ENCODE measurements at places on chromosomes 5 and 9.

GRCh38 chr9:83497441-83497840 is 40.8 kb downstream of the FRMD3 start:
- DNase-seq, result no peak

DNA sequence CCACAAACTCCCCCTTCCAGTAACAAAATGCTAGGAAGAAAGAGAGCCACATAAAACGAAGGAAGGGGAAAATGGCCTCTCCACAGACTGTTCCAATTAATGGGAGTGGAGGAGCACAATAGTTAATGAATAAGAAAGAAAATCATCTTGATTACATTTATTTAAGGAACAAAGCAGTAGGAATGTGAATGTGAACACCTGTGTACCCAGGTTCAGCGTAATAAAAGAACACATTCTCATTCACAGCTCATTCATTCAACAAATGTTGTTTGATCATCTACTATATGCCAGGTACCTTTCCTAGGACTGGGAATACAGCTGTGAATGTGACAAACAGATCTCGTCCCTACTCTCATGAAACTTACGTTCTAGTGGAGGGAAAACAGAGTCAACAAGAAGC is 35.7 kb downstream of the SIL1 start:
- DNase-seq, result no peak

DNA sequence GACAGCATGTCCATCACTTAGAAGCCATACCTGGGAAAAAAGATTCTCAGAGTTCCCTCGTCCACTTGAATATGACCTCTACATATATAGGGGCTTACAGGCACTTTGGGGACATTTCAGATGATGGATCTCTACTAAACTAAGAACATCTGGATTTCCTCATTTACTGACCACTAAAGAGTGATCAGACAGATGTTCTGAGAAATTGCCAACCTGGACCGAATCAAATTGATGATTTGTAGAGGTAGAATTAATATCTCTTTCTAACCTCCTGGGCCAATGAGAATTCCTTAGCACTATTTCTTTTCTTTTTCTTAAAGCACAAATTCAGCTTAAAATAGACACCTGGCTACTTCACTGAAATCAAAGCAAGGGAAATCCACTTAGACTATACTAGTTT is 422.7 kb downstream of the MTRR start:
- DNase-seq, result no peak

- no peak for DNase-seq
These were observed 16.2 kb downstream of the LHX6 start for GRCh38 chr9:122212473-122213004.

DNA sequence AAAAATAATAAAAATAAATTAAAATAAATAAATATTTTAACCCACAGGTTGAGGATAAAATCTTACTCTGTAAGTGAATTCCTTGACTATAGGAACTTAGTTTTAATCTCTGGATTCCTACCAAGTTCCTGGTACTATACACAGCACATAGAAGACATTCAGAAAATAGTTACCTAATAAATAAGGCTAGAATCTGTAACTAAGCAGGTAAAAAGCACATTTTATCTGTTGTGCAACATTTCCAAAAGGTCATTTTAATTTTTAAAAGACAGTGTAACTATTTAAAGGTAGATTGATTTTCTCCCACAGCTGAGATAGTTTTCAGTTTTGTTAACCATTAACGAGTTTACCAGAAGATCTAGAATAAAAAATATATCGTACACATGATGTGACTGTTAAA is 47.8 kb downstream of the MLANA start:
- DNase-seq, result no peak

DNA sequence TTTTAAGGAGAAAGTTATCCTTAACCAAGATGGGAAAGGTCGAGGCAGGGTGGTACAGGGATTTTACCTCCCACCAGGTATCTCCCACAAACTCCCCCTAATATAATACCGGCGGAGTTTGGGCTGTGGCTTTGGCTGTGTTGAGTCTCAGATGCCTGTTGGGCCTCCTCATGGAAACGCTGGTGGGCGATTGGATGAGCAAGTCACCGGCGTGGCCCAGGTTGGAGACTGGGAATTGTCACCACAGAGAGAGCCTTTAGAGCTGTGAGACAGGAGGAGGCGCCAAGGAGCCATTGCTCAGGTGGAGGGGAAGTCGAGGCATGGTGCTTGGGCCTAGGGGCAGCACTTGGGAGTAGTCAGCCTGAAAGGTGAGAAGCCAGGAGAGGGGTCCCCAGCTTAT is 3.4 kb upstream of the CAMSAP1 start:
- DNase-seq, result no peak

DNA sequence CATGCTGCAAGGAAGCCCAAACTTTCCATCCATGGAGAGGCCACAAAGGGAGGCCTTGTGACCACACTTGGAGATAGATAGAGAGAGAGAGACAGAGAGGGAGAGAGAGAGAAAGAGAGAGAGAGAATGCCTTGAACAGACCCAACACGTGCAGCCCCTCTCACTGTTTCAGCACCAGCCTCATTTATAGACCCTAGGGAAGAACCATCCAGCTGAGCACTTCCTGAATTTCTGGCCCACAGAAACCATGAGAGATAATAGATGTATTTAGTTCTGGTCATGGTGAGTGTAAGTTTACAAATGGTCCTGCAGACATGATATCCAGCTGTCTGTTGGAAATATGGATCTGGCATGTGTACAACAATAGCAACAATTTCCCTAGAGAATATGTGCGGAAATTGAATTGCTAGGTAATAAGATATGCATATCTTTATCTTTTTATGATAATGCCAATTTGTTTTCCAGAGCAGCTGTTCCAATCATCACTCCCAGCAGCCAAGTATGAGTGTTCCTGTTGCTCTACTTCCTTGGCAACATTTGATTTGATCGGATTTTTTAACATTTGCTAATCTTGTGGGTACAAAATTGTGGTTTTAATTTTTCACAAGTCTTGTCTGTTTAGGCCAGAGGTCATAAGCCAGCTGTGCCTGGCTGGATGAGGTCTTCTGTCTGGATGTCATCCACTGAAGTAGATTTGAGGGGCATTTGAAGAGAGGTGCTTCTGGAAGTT is 217.3 kb upstream of the IL12B start:
- no peak for DNase-seq

GRCh38 chr5:151622367-151623088 is 31.4 kb upstream of the FAT2 start:
- no peak for DNase-seq

GRCh38 chr5:87074934-87075541 is 192.6 kb upstream of the RASA1 start:
- DNase-seq, result no peak

DNA sequence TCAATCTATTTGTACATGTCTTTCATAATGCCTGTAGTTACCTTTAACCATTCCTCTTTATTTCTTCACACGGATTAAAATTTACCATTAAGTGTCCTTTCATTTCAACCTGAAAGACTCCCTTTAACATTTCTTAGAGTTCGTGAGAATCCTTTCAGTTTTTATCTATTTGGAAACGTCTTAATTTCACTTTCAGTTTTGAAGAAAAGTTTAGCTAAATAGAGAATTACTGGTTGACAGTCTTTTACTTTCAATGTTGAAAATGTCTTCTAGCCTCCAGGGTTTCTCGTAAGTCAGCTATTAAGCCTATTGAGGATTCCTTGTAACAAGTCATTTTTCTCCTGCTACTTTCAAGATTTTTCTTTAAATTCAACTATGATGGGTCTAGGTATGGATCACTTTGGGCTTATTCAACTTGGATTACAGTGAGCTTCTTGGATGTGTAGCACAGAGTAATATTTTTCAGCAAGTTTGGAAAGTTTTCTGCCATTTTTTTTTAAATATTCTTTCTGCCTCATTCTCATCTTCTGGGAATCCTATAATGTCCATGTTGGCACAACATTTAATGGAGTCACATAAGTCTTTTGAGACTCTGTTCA is 48.5 kb downstream of the RFX3 start:
- no peak for DNase-seq

DNA sequence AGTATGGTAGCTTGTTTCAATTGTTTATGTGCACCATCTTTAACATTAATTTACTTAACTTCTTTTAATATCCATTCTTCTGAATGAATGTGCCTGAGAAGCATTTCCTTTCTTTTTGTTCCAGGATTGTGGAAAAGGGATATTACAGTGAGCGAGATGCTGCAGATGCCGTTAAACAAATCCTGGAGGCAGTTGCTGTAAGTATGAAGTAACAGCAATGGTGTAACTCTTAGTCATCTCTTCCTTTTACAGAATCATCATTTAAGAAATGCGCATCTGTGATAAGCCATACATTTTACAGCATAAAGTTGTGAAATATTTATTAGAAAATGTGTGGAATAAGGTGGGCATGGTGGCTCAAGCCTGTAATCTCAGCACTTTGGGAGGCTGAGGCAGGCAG is 117.7 kb downstream of the STARD4 start:
- DNase-seq, result peak; percentile 77

GRCh38 chr5:74471875-74472274 is 168.7 kb downstream of the ENC1 start:
- no peak for DNase-seq

DNA sequence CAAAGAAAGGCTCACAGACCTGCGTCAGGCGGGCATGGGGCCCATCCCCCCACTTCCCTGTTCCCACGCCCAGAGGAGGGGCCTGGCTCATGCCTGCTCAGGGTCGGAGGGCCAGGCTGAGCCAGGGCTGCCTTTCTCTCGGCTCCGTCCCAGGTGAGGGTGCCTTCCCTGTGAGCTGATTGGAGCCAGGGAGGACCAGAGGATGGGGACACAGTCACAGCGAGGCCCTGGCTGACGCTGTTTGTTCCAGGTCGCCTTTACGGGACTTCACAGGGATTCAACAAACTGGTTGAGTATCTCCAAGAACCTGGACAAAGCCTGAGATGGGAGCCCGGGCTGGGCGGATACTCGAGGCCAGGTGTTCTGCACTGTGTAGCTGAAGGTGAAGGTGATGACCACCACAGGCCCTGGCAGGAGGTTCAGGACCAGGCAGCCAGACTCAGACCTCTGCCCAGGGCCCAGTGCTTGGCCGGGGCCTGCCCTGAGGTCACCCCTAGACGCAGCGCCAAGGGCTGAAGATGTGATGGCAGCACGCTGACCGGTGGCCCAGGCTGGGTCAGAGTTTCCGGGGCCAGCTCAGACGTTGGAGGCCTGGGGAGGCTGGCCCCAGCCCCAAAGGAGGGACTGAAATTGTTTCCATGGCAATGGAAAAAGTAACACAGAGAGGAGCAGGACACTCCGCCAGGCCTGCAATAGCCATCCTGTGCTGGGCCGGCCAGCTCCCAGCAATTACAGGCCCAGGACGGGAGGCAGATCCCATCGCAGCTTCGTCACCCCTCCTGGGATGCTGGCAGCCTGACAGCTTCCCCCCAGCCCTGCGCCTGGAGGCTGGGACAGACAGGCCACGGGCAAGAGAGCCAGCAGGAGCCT is 65.3 kb upstream of the ADAMTS2 start:
- DNase-seq, result no peak

GRCh38 chr5:151222790-151223446 is 974 bp downstream of the CCDC69 start:
- DNase-seq, result no peak

GRCh38 chr9:99820685-99821395 is 845 bp upstream of the NR4A3 start:
- DNase-seq, result peak; percentile 72

GRCh38 chr5:142186857-142187594 is 78.4 kb downstream of the NDFIP1 start:
- DNase-seq, result no peak

DNA sequence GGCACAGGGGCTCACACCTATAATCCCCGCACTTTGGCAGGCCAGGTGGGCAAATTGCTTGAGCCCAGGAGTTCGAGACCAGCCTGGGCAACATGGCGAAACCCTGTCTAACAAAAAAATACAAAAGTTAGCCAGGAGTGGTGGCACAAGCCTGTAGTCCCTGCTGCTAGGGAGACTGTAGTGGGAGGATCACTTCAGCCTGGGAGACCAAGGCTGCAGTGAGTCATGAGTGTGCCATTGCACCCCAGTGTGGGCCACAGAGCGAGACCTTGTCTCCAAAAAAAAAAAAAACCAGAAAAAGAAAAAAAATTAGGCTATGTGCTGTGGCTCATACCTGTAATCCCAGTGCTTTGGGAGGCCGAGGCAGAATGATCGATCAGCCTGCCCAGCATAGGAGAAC is 58.5 kb upstream of the EIF4EBP3 start:
- no peak for DNase-seq

GRCh38 chr5:124641154-124641792 is 105.2 kb downstream of the ZNF608 start:
- no peak for DNase-seq

DNA sequence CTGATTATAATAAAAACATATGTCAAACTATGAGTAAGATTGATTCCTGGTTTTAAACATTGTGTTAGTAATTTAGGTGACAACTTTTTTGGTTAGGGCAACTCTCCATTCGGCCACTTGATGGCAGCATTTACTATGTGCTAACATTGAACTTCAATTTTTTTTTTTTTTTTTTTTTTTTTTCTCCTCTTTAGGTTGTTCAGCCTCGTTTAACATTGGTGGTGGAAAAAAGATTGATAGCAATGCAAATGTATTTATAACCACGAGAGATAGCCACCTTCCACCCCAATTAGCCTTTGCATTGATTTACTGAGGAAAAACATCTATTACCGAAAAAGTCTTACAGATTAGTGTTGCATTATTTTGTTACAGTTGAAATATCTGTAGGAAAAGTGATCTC is 159.1 kb downstream of the CSNK1G3 start:
- DNase-seq, result peak; percentile 57

GRCh38 chr5:144139586-144139985 is 30.9 kb downstream of the YIPF5 start:
- peak; percentile 83 for DNase-seq

DNA sequence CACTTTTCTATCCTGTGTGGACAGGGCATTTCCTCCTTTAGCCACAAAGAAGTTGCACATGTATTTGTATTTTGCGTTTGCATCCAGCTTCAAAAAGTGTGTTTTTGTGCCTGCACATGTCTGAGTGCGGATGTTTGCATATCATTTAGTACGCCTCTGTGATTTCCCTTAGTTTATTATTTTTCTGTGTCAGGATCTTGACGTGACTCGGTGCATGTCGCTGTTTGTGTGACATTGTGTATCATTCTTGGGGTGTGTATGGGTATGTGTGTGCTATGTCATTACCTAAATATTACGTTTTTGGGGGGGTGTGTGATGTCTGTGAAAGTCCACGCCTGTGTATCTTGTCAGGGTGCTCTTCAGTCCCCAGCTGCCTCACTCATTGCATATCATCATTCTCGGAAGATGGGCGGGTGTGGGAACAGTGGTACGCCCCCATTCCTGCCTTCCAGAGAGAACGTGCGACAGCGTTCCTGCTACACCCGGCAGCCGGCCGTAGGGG is 416 bp upstream of the PAIP2 start:
- no peak for DNase-seq

DNA sequence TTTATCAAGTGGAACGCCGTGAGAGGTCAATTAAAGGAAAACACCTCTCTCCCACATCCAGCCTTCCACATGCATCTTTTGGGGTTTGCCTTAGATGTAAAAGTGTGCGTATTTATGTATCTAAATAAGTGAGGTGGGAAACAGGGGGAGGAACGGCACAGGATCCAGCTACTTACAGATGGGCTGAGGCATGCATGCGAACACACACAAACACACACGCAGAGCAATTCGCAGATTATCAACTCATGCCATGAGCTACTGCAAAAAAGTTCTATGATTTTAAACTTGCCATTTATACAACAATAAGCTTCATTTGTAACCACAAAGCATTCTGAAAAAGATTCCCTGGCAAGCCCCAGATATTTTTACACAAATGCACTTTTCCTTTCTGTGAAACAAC is 242.1 kb downstream of the BNC2 start:
- peak; percentile 52 for DNase-seq

Data from fibroblast of skin of right biceps (primary cell).